ENCODE measurements at places on chromosomes 12 and 14.

DNA sequence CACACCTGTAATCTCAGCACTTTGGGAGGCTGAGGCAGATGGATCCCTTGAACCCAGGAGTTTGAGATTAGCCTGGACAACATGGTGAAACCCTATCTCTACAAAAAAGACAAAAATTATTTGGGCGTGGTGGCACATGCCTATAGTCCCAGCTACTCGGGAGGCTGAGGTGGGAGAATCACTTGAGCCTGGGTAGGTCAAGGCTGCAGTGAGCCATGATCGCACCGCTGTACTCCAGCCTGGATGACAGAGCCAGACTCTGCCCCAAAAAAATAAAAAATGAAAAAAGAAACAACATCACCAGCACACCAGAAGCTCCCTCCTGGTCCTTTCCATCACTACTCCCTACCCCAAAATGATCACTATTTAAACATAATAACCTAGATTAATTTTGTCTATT lies 2.6 kb downstream of the VEZT start:
- no peak for DNase-seq

DNA sequence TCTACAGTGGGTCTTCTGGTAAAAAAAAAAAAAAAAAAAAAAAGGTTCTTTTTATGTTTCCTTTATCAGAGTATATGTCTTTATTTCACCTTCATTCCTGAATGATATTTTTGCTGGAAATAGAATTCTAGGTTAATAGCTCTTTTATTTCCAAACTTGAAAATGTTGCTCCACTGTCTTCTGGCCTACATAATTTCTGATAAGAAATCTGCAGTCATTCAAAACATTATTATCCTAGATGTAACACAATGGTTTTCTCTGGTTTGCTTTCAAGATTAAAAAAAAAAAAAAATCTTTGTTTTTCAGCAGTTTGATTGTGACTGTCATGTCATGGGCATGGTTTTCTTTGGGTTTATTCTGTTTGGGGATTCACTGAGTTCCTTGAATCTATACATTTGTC lies 19.5 kb downstream of the DCP1B start:
- DNase-seq: no peak

DNA sequence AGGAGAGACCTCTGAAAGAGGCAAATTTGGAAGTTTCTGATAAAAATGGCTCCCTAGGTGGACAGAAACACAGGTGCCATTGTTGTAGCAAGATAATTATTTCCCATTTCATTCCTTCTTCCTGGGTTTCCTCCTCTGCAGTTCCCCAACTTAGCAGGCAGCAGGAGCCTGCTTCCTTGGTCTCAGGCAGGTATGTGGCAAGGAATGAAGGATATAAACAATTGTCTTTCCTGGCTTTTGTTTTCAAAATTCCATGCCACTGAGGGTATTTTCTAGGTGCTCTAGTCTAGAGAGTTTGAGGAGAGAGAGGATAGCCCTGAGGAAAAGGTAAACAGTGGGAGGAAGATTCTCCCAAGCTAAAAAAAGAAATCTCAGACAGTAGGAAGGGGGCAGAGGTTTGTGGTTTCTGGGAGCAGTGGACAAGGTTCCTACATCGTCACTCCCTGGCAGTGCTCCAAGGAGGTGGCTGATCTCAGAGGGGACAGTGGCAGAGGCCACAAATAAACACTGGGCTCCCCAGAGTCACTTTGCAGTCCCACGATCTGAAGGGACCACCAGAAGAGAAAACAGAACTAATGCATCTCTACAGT lies 82.6 kb upstream of the IGF1 start:
- DNase-seq: no peak

DNA sequence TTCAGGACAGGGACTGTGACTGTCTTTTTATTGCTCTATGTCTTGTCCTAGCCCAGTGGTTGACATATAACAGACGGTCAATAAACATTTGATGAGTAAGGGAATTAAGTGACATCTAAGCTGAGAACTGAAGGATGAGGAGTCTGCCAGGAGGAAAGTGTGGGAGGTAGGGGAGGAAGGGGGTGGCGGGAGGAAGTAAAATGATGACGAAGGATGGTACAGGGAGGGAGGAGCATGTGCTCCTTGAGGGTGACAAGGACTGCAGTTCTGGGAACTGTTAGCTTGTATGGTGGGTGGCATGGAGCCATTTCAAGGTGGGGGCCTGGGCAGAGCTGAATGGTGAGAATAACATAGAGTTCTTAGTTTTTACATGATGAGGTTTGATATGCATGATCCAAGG lies 64.4 kb downstream of the RGS6 start:
- DNase-seq: no peak

DNA sequence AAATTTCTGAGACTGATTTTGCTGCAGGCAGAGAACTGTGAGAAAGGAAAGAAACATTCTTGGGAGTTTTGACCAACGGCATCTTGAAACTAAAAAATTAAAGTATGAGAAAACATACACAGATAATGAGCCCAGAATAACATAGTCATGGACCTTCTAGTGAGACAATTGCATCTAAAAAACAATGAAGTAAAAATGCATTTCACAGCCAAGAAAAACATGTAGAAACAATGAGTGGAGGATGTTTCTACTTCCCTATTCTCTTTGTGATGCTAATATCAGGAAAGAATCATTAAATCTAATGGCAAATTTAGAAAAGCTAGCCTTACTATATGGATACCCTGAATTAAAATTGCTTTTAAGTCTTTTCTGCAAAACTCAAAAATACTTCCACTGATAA lies 12.2 kb upstream of the PLEKHG7 start:
- DNase-seq: no peak

- DNase-seq: no peak
Observed at GRCh38 chr14:82565825-82566224, 1032.2 kb upstream of the SEL1L start.

DNA sequence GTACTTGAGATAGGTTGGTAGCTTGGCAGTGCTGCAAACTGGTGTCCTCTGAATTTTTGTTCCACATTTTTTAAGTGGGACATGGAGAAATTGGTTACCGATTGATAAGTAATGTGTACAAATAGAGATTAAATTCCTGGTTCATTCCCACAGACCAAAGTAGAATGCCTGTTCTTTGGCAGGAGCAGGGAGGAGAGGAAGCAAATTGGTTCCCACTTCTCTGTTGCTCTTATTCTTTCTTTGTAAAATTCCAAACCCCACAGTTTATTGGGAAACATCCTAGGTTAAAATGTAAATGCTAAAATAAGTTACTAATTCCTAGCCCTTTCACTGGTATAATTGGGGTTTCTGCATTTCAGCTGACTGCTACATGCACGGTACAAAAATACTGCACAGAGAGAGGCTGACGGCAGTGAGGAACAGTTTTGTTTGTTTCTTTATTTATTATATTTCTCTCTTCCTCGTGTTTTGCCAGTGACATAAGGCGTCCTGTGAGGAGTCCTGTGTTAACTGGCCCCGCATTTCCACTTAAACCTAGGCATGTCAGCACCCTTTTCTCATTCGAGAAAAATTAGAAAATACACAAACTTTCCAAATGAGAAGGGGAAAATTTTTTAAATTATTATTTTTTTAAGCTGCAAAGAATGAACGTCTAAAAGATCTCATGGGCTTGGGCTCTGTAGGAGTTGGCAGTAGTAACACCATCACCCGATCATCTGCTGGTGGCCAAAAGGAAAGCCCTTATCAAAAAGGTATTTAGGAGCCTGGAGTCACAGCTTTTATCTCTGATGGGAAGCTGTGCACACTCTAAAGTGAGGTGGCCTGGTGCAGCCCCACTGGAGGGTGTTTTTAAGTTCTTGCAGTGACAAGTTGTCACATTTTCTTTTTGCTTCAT lies 25.4 kb upstream of the BCL7A start:
- DNase-seq: no peak

- no peak for DNase-seq
Observed at GRCh38 chr12:129848876-129849275, 54.9 kb downstream of the TMEM132D start.

DNA sequence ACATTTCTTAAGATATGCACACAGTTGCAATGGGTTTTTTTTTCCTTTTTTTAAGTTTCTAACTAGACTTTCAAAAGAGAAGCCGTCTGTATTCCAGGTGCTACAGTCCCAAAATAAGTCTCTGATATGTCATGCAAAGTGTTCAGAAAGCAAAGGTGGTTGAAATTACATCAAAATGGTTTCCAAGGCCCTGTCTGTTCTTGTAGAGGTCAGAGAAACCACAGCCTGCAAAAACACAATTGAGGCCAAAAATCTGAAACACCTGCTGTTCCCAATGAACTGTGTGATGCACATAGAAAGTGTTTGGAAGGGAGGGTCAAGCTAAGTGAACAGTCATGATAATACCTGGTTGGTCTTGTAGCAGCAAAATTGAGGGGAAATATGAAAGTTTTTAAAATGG lies 91.0 kb downstream of the VRK1 start:
- no peak for DNase-seq

- no peak for DNase-seq
Observed at GRCh38 chr12:113408756-113409298, 5.1 kb upstream of the SDS start.

- DNase-seq: no peak
Observed at GRCh38 chr14:64554556-64554955, 4.8 kb downstream of the PPP1R36 start.

- no peak for DNase-seq
Observed at GRCh38 chr12:109613649-109614455, 40.3 kb downstream of the MVK start.

GRCh38 chr12:75525263-75525662 lies 13.9 kb upstream of the KRR1 start:
- DNase-seq: no peak

DNA sequence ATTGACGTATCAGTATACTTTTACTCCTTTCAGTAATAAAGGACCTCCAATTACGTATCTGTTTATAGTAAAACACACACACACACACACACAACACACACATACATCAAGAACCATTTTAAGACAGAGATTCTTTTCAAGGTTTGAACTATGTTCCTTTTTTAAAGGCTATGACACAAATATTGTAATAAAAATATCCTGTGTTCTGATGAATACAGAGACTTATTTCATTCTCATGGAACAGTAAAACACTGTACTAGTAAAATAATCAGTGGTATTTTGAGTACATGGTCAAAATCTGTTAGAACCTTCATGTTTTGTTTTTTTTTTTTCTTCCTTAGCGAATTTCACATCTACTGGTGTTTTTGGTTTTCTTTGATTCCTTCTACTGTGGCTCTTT lies 7.6 kb downstream of the FLRT2 start:
- DNase-seq: no peak

DNA sequence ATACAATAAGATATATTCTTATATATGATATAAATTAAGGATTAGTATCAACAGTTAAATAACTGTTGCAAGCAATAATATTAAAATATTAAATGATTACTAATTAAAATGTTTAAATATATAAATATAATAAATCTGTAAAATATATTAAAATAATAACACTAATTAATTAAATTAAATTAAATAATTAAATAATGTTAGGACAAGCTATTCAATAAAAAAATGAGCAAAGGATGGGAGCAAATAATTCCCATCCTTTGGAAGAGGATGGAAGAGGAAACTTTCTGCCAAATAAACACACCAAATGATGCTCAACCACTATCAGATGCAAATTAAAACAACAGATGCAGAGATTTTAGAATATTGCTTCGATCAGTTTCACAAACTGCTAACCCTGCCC lies 39.4 kb upstream of the BMP4 start:
- DNase-seq: no peak

DNA sequence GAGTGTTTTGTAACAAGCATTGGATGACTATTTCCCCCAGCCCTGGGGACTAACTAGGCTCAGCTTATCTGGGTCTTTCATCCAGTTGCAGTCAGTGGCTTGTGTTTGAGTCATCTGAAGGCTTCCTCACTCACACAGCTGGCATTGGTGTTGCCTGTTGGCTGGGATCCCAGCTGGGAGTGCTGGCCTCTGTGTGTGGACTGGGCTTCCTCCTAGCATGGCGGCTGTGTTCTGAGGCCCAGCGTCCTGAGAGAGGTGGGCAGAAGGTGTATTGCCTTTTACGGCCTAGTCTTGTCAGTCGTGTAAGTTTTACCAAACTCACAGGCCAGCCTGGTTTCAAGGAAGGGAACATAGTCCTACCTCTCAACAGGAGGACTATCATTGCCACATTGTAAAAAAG lies 28.3 kb upstream of the PPP2R5C start:
- DNase-seq: no peak

GRCh38 chr12:129363041-129363440 lies 509.8 kb downstream of the GLT1D1 start:
- DNase-seq: no peak

DNA sequence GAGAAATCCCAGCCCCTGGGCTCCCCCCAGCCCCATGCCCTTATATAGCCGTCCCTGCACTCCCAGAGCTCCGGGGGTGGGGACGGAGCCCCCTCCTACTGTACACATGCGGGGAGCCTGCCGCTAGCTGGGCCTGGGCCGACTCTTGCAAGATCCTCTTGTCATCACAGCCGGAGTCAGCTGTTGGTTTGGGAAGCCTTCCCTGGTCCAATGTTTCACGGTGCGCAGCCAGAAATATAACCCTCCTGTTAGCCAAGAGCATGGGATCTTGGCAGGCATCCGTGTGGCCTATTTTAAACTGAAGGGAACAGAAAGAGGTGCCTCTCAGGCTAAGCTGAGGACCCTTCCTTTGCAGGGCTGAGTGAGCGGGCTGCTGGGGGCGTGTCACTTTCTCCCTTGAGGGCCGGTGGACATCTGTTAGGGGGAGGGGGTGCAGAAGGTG lies 175.3 kb downstream of the TSPAN9 start:
- DNase-seq: no peak

- DNase-seq: no peak
Observed at GRCh38 chr12:92722897-92723296, 20.1 kb downstream of the PLEKHG7 start.

DNA sequence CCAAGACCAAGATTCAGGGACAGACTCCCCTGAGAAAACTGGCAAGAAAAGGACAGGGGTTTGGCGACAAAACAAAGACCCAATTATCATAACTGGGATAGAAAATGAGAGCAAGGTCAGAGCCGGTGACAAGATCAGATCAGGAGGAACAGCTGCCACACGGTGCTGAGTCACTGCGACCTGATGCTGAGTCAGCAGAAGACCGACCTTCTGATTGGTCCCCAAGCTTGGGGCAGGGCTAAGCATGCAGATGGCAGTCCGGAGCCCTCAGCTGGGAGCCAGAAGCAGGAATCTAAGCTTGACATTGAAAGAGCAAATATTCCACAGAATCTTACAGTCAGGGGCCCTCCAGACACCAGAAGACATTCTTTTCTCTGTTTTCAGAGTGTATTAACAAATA lies 19.1 kb upstream of the ARMH4 start:
- peak; percentile 72 for DNase-seq

DNA sequence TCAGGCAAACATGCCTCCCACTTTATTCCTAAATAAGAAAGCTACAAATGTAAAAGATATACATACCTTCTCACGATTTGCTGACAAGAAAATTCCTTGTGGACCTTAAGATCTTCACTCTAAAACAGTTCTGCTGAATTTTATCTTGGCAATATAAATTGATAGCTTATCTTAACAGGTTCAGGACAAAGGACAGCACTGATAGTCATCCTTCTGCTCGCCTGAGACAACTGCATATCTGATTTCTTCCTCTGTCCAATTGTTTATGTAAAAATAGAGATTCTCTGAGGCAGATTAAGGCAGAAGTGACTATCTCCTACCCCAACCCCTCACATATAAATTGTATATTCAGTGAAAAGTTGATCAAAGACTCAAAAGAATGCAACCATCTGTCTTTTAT lies 44.9 kb downstream of the CAPZA3 start:
- no peak for DNase-seq

All from nephron progenitor cell (in vitro differentiated cells).